Ovary (tissue), 10 donors: ENCODE measurements at places on chromosomes 11 and 22.

DNA sequence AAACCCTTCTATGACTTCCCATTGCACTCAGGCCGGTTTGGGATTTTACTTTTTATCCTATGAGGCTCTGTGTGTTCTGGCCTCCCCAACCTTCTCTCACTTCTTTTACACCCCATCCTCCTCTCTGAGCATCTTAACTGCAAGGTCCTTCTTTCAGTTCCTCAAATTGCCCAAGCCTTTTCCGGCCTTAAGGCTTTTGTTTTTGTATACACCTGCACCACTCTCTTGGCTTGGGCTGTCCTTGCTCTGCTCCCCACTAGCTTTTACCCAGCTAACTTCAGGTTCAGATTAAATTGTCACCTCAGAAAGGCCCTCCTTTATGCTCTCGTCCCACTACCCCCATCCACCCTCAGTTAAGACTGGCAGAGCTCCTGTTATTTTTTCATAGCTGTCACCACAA lies 55.5 kb downstream of the FAM83F start:
- H3K4me3 ChIP-seq: no peak overlapping the region
- H3K4me1 ChIP-seq: peaks cover 13% of the 10 kb centered on the region
- no peak for DNase-seq
- no peak overlapping the region for H3K27ac ChIP-seq
- H3K27me3 ChIP-seq: no peaks in the 10 kb centered on the region

DNA sequence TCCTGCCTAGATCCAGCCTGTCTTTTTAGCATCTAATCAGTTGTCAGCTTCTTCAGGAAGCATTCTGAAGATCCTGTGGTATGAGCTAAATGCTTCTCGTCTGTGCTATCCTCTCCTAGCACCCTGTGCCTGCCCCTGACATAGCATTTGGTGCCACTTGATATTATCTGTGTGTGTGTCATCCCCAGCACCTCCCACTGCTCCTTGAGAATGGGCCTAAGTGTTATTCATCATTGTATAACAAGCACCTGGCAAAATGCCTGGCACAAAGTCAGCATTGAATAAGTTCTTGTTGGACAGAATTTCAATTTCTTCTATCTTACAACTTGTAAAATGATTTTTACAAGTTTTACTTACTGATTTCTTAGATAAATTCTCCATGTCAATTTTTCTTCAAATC lies 28.1 kb upstream of the OLFML1 start:
- H3K27ac ChIP-seq: no peak overlapping the region
- H3K36me3 ChIP-seq: no peaks in the 10 kb centered on the region
- H3K4me3 ChIP-seq: no peak overlapping the region
- H3K4me1 ChIP-seq: no peaks in the 10 kb centered on the region
- H3K27me3 ChIP-seq: no peaks in the 10 kb centered on the region

DNA sequence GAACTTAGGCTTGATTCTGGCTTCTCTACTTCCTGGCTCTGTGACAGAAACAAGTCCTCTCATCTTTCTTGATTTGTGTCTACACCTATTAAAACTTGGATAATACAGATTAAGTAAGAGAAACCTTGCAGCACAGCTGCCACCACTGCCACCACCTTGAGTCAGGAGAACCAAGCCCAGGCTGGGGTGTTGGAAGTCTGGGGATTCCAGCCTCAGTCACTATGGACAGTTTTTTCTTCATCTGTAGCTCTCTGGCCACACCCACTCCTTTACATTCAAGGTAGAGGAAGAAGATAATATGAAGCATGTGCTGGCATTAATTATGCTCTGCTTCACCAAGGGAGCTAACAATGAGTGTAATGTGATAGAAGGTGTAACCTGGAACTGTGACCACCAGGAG lies 75.7 kb downstream of the RELT start:
- H3K36me3 ChIP-seq: no peaks in the 10 kb centered on the region
- no peaks in the 10 kb centered on the region for H3K27me3 ChIP-seq
- H3K27ac ChIP-seq: no peak overlapping the region
- no peak for DNase-seq
- H3K4me1 ChIP-seq: no peaks in the 10 kb centered on the region

DNA sequence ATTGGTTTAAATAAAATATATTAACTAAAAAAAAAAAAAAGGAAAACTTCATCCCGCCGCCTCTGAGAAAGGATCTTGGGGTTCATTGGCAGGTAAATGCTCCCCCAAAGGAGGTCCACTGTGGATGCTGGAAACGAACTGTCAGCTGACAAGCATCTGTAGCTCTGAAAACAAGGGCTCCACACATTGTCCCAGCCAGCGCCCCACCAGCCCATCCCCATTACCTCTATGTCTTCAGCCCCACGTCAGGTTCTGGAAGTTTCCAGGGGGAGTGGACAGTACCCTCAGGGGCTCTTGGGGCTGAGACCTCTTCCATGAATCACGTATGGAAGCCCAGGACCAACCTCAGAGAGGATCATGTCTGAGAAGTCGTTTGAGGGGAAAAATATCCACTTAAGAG lies 66.4 kb upstream of the WNT7B start:
- peak; percentile 33 for DNase-seq
- H3K27ac ChIP-seq: peak overlapping the region; percentile 97
- H3K4me3 ChIP-seq: peak overlapping the region; percentile 54
- no peaks in the 10 kb centered on the region for H3K27me3 ChIP-seq
- no peaks in the 10 kb centered on the region for H3K36me3 ChIP-seq

GRCh38 chr11:114178656-114179055 lies 117.5 kb upstream of the NNMT start:
- DNase-seq: no peak
- H3K4me3 ChIP-seq: no peak overlapping the region
- peaks cover 51% of the 10 kb centered on the region for H3K4me1 ChIP-seq
- peak overlapping the region; percentile 88 for H3K27ac ChIP-seq
- H3K27me3 ChIP-seq: no peaks in the 10 kb centered on the region

- H3K4me3 ChIP-seq: peak overlapping the region; percentile 91
- H3K36me3 ChIP-seq: no peaks in the 10 kb centered on the region
- peak overlapping the region; percentile 73 for H3K27ac ChIP-seq
- peak; percentile 46 for DNase-seq
- H3K4me1 ChIP-seq: no peaks in the 10 kb centered on the region
- H3K27me3 ChIP-seq: no peaks in the 10 kb centered on the region
Measured at GRCh38 chr11:57513911-57514537, 1.5 kb downstream of the SLC43A1 start.

DNA sequence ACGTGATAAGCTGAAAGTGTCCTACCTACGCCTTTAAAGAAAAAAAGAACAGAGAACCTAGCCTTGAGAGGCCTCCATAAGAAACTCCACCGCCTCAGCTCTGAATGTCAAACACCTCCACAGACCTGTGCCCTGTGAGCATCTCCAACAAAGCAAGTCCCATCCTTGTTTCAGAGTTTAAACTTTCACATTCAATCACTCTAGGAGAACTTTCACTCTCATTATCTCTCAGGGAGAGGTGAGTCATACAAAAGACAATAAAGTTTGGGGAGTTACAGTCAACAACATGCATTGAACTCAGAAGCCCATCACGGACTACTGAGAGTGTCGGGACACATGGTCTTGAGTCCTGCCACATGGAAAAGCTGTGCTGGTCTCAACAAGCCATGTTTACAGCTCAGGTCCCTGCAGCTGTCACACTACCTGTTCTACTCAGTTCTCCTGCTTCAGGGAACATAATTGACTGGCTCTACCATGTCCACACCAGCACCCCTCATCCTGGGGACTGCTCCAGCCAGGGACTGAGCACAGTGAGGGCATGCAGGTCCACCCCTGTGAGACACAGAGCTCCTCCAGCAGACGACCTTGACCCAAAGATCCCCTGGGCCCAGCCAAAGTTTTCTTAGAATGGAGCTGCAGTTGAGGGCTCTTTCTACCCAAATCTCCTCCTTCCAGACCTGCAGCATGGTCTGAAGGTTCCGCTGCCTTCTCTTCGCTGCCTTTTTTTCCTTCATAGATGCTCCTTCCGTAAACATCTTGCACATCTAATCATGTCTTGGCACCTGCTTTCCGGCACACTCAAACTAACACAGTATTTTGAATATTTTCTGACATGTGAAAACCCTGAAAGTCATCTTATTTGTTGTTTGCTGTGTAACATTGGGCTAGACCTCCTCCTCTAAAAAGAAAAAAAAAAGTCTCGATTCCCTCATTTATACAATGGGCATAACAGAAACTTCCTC lies 114.9 kb downstream of the ETS1 start:
- H3K4me3 ChIP-seq: no peak overlapping the region
- no peaks in the 10 kb centered on the region for H3K27me3 ChIP-seq
- peak; percentile 22 for DNase-seq
- no peak overlapping the region for H3K27ac ChIP-seq

- peak overlapping the region; percentile 52 for H3K4me3 ChIP-seq
- peak; percentile 79 for DNase-seq
- H3K4me1 ChIP-seq: peaks cover 19% of the 10 kb centered on the region
- H3K36me3 ChIP-seq: no peaks in the 10 kb centered on the region
Measured at GRCh38 chr11:63764679-63765647, 3.6 kb downstream of the ZFTA start.

- DNase-seq: no peak
- no peaks in the 10 kb centered on the region for H3K27me3 ChIP-seq
- H3K4me3 ChIP-seq: no peak overlapping the region
Measured at GRCh38 chr22:50660306-50660705, 12.3 kb upstream of the SHANK3 start.

- no peaks in the 10 kb centered on the region for H3K27me3 ChIP-seq
- DNase-seq: no peak
- H3K36me3 ChIP-seq: no peaks in the 10 kb centered on the region
- peaks cover 6% of the 10 kb centered on the region for H3K4me1 ChIP-seq
Measured at GRCh38 chr11:121755906-121756305, 303.1 kb upstream of the SORL1-AS1 start.

DNA sequence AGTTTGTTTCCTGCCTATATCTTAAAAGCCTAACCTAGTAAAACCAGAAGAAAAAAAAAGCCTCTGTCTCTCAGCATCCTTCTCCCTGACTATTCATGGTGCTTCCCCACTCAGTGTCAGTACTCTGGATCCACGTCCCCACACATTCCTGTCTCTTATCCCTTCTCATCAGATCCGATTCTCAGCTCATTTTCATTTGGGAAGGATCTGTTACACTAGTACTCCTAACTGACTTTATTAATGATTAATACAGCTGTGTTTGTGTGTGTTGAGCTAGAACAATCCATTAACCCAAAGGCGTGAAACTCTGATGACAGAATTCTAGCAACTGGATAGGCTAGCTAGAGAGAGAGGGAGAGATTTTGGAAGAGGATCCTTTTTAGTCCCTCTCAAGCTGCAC lies 1.5 kb downstream of the PRRG4 start:
- H3K4me1 ChIP-seq: no peaks in the 10 kb centered on the region
- no peak for DNase-seq
- no peak overlapping the region for H3K27ac ChIP-seq
- H3K36me3 ChIP-seq: no peaks in the 10 kb centered on the region

- H3K4me3 ChIP-seq: no peak overlapping the region
- DNase-seq: no peak
- no peaks in the 10 kb centered on the region for H3K36me3 ChIP-seq
- no peak overlapping the region for H3K27ac ChIP-seq
- H3K27me3 ChIP-seq: no peaks in the 10 kb centered on the region
Measured at GRCh38 chr22:49099496-49100124, 728.1 kb downstream of the BRD1 start.

GRCh38 chr11:35419830-35420333 lies 524 bp upstream of the SLC1A2 start:
- H3K4me3 ChIP-seq: peak overlapping the region; percentile 29
- H3K4me1 ChIP-seq: peaks cover 1% of the 10 kb centered on the region
- DNase-seq: no peak
- H3K27ac ChIP-seq: no peak overlapping the region
- H3K36me3 ChIP-seq: no peaks in the 10 kb centered on the region

DNA sequence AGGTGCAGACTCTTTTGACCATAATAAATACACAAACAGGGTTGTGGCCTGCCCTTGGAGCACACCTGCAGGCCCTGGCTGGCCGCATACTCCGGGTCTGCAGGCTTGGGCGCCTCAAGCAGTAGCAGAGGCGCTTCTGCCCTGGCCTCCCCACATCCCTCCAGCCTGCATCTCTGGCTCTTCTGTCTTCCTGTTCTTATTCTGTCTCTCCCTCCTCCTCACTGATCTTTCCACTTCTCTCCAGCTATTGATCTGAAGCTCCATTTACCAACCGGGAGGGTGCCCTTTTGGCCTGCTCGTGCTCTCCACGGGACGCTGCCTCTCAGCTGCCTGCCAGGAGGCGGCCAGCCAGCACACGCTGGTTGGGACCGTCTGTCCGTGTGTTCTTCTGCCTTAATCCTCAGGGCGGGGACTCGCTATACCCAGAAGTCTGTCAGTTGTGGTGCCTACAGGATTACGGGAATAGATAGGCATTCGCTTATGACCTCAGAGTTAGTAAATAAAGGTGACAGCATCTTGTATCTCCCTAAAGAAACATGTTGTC lies 5.2 kb downstream of the UPB1 start:
- H3K27me3 ChIP-seq: no peaks in the 10 kb centered on the region
- H3K4me3 ChIP-seq: no peak overlapping the region
- DNase-seq: no peak
- no peaks in the 10 kb centered on the region for H3K36me3 ChIP-seq

- no peaks in the 10 kb centered on the region for H3K36me3 ChIP-seq
- peaks cover 3% of the 10 kb centered on the region for H3K4me1 ChIP-seq
- no peak overlapping the region for H3K27ac ChIP-seq
- no peak for DNase-seq
- H3K27me3 ChIP-seq: no peaks in the 10 kb centered on the region
- no peak overlapping the region for H3K4me3 ChIP-seq
Measured at GRCh38 chr11:118439646-118440045, 3.4 kb downstream of the KMT2A start.

GRCh38 chr11:122769126-122769780 lies 69.0 kb upstream of the CRTAM start:
- H3K27ac ChIP-seq: no peak overlapping the region
- no peak for DNase-seq
- H3K4me1 ChIP-seq: peaks cover 2% of the 10 kb centered on the region

- no peaks in the 10 kb centered on the region for H3K4me1 ChIP-seq
- H3K27ac ChIP-seq: no peak overlapping the region
- no peaks in the 10 kb centered on the region for H3K36me3 ChIP-seq
- no peak for DNase-seq
- no peak overlapping the region for H3K4me3 ChIP-seq
Measured at GRCh38 chr11:31795706-31796498, 15.2 kb downstream of the PAX6 start.

- peak overlapping the region; percentile 99 for H3K4me3 ChIP-seq
- peak; percentile 73 for DNase-seq
- H3K36me3 ChIP-seq: no peaks in the 10 kb centered on the region
Measured at GRCh38 chr11:118924591-118925585, 838 bp downstream of the BCL9L start.

DNA sequence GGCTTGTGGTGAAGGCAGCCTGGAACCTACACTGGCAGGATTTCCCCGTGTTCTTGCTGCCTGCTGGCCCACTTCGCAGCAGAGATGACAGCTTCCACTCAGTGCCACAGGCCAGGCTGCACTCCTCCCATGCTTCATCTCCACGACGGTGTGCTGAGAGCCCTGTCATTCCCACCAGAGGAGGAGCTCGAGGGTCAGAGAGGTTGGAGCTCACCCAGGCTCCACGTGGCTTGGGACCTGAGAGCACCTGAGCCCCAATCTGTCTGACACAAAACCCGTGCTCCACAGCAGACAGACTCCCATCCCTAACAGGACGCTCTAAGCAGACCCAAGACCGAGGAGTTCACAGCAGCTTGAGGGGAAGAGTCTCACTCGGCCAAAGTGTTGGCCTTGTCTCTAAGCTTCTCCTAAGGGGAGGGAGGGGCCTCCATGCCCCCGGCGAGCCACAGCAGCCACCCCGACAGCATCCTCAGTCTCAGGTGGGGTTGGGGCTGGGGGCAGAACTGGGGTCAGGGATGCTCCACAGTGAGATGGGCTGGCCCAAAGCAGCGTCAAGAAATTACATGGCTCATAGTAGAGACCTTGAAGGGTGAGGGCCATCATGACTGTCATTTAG lies 10.7 kb downstream of the LRFN4 start:
- no peaks in the 10 kb centered on the region for H3K36me3 ChIP-seq
- H3K4me3 ChIP-seq: no peak overlapping the region
- no peak overlapping the region for H3K27ac ChIP-seq
- no peak for DNase-seq
- no peaks in the 10 kb centered on the region for H3K4me1 ChIP-seq
